ENCODE measurements at places on chromosomes 11 and 22.

- peak; percentile 82 for DNase-seq
These were observed 684 bp downstream of the TNFRSF13C start for GRCh38 chr22:41925783-41926460.

GRCh38 chr11:99370549-99371216 lies 349.9 kb downstream of the CNTN5 start:
- DNase-seq, result no peak

- no peak for DNase-seq
These were observed 16.9 kb upstream of the SIK2 start for GRCh38 chr11:111585371-111585770.

DNA sequence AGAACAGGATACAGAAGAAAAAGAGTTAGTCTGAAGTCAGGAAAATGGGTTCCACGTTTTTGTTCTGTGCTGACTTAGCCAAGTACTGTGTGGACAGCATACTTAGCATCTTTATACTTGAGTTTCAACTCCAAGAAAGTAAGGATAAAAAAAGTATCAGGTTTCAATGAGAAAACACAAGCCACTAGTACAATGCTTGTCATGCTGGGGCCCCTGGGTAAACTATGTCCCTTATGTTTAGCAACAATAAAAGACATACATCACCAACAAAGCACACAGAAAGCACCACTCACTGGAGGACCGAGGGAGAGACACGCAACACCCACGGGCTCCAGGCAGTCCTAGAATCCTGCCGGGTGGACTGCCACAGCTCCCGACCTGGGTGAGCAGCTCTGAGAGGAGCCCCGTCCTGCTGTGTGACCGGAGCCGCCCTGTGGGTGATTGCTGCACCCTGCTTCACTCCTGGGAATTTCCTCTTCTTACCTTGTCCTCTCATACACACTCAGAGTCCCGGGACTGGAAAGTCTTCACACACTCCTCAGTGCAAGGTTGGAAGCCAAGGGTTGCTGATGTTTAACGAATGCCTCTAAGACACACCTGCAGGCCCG lies 890.5 kb downstream of the BRD1 start:
- no peak for DNase-seq

- no peak for DNase-seq
These were observed 56.0 kb upstream of the CLMP start for GRCh38 chr11:123250892-123251656.

DNA sequence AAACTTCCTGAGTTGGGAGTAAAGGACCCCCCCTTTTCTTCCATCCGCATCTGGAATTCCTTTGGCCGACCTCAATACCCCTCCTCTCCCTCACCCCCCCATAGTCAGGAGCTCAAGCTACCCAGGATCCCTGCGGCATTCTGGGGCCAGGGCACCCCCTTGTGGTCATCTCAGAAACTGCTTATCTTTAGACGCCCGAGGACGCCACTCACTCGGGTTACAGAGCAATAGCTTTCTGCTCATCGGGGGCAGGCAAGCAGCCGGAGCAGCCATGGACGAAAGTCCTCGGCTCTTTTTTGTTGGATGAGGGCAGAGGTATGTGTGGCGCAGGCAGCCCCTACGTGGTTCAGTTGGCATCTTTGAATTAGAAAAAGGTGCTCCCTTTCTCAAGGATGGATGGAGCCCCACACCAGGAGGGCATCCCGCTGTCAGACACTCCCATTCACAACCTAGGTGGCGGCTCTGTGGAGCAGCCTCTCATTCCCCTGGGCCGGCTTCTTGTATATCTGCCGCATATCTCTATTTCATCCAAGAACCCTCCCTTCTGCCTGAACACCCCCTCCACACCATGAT lies 2.3 kb downstream of the C1QTNF5 start:
- DNase-seq, result peak; percentile 62

DNA sequence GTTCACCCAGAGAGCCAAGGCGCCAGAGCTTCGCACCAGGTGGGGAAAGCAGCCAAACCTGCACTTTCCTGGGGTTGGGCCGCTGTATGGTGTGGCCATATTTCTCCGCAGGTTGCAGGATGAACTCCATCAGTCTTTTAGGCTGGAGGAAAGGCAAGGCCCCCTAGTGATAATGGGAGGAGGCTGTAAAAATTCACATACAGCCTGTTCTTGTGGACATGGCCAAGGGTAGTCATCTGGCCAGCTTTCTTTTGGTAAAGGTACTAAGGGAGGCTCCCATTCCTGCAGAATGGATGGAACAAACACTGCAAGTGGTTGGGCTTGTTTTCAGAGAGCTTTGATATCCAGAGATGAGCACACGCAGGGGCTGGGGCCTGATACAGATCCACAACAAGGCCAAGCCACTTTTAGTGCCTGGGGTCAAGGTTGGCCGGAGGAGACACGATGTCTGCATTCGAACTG lies 29.6 kb downstream of the C22orf31 start:
- no peak for DNase-seq

DNA sequence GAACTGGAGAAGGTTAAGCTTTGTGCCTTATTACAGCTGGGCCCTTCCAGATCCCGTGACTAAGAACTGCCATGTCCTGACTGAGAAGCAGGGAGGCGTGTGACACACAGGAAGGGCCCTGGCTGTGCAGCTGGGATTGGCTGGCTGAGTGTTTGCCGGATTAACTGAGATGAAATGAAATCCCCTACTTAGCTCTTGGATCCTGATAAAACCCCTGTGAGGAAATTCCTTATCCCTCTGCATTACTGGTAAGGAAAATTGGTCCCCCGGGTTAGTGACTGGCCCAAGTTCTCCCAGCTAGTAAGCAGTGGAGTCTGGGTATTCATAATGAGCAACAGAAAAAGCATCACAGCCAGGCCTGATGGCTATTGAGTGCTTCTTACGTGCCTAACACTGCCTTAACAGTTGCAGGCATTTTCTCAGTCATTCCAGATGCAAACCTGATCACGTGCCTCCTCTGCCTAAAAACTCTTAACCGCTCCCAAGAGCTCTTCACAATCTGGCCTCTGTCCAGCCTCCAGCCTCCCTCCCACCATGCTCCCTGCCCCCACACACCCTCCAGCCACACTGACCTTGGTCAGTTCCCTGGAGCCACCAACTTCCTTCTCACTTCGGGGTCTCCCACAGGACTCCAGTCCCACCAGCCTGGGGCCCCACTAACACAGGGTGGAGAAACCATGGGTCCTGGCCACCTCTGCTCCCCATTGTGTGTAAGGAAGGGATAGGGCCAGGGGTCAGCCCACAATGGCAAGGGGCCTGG lies 37.8 kb downstream of the ARRB1 start:
- no peak for DNase-seq

DNA sequence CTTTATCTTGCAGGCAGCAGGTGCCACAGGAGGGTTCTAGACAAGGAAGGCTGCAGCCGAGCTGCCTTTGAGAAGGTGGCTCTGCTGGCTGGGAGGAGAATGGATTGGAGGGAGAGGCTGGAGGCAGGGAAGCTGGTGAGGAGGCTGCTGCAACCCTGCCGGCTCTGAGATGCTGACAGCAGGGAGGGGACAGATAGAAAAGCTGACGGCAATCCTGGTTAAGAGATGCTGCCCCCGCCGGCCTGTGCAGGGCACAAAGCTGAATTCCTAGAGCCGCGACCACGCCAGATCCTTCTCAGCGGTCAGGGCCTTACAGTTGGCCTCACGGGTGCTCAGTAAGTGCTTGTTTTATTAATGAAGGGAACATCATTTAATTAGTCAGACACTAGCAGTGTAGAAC lies 105.4 kb downstream of the CACNA1I start:
- DNase-seq, result no peak

DNA sequence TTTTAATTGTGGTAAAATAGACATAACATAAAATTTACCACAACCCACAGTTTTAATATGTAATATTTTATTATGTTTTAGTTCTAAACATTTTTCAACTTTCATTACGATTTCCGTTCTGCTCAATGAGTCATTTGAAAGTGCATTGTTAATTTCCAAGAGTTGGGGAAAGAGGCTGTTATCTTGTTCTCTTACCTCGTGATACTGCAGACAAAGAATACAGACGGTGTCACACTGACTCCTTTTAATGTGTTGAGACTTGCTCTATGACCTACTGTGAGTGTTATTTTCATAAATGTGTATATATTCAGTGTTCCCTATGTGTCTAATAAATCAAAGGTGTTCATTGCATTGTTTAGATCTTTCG lies 10.8 kb upstream of the RAC2 start:
- no peak for DNase-seq

- DNase-seq, result no peak
These were observed 10.1 kb downstream of the MCM5 start for GRCh38 chr22:35409783-35410662.

GRCh38 chr11:62048100-62048499 lies 75.7 kb upstream of the INCENP start:
- no peak for DNase-seq

- DNase-seq, result no peak
These were observed 19.8 kb downstream of the LRP4 start for GRCh38 chr11:46898396-46899095.

DNA sequence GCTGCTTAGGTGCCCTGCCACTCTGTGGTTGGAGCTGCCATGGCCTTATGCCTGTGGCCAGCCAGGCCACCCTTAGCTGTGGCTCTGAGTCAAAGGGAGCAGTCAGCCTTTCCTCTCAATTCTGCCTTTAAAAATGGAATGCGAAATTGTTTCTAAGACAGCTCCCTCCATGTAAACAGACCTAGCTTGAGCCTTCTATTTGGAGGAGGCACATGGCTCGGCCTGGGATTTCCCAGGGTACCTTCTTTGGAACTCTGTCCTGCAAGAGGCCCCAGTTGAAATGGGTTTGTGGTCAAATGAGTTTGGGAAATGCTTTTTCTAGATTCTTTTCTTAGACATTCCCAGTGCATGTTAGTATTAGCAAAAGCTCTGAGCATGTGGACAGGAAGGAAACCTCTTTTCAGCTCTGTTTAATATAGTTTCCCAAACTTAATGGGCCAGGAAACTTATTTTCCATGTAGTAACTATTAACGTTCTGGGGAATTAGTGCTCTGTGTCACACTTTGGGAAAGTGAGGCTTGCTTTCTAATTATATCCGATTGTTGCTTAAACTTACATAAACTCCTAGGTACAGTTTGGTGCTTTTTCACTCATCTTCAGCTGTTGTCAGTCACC lies 7.8 kb downstream of the PHOX2A start:
- no peak for DNase-seq

DNA sequence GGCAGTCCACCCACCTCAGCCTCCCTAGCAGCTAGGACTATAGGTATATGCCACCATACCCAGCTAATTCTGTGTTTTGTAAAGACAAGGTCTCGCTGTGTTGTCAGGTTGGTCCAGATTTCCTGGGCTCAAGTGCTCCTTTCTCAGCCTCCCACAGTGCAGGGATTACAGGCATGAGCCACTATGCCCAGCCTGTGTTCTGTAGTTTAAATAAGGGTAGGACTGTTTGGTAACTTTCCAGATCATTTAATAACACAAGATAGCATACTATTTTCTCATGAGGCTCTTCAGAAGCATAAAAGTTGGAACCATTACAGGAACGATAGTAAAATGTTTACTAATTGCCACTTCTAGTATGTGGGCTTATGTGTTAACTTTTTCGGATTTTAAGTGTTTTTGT lies 38.0 kb upstream of the GRIK4 start:
- DNase-seq, result no peak

DNA sequence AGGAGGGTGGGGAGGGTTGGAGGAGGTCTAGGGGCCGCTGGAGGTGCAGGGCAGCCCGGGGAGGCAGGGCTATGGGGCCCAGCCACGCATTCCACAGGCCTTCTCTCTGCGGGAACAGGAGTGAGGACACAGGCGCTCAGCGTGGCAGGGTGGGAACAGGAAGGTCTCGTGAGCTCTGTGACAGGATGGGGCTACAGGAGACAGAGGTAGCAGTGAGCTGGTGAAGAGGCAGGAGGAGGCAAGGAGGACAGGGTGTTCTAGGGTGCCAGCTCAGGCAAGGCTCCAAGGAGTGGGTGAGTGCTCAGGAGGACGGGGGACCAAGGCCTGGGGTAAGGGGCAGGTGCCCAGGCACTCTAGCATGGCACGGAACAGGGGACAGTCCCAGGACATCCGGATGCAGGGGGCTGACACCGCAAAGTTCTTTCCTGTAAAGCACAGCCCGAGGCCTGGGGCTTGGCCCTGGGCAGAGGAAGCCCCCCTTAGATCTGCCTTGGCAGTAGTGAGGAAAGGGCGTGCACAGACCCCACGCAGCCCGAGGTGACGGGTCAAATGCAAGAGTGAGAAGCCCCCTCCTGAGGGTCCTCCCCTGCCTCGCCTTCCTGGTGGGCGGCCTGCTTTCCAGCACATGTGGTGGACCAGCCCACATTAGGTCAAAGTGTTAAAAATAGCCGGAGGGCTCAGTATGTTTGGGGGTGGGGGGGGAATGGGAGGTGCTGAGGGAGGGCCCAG lies 4.7 kb upstream of the NEAT1 start:
- DNase-seq, result peak; percentile 36

GRCh38 chr11:94825031-94825430 lies 56.9 kb downstream of the AMOTL1 start:
- DNase-seq, result no peak

DNA sequence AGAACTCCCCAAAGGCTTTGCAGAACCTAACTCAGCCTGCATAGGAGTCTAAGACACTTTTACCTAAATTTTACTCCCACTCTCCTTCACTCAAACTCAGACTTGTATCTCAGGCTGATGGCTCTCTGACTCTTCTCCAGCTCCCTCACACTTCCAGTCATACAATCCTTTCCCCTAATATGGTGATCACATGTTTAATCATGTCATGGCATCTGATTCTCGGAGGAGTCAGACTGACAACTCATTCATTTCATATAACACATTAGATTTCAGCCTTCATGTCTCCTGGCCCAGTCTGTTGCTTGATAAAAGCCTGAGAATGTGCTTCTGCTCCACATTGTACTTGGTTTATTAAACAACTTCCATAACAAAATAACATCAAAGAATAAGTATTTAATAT lies 1503.9 kb upstream of the TENM4 start:
- no peak for DNase-seq

- DNase-seq, result no peak
These were observed 64.8 kb downstream of the CADM1 start for GRCh38 chr11:115439385-115439784.

- DNase-seq, result no peak
These were observed 5.8 kb upstream of the SLC3A2 start for GRCh38 chr11:62874851-62875250.

DNA sequence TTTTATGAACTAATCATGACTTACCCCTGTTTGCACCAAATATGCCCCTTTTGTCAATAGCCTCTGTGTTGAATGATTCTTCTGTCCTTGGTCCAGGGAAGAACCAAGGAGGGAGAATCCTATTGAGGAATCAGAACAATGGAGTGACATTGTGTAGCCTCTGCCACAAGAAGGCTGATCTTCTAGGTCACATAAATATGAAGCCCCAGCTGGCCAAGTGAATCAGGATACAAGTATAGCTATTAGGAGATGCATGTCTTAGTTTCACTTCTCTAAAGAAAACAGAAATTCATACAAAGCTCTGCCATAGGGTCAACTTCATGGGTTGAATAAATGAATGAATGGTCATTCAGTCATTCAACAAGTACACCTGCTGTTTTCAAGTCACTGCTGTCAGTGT lies 118.2 kb upstream of the BLID start:
- DNase-seq, result no peak

All from stimulated activated CD4-positive, alpha-beta T cell treated with anti-CD3 and anti-CD28 coated beads, Interleukin-4, amount 100 ng/mL, for 1 hour (primary cell).